Activated CD4-positive, alpha-beta T cell treated with anti-CD3 and anti-CD28 coated beads, Interleukin-2, amount 50 U/mL, for 1 hour (primary cell): ENCODE measurements at places on chromosomes 4 and X.
A peak's percentile ranks its signal among the peaks of the same experiment; 100 is the strongest.

- no peak for DNase-seq
Observed at GRCh38 chr4:161767116-161767515, 396.7 kb downstream of the FSTL5 start.

- DNase-seq: no peak
Observed at GRCh38 chr4:186392017-186392416, 126.0 kb downstream of the F11 start.

DNA sequence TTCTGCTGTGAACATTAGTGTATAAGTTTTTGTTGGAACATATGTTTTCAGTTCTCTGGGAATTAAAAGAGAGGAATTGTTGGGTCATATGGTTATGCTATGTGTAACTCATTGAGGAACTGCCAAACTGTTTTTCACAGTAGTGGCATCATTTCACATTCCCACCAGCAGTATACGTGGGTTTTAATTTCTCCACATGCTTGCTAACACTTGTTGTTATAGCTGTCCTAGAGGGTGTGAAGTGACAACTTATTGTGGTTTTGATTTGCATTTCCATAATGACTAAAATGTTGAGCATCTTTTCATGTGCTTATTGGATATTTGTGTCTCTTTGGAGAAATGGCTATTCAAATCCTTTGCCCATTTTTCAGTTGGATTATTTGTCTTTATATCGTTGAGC lies 13.7 kb downstream of the APELA start:
- DNase-seq: no peak

GRCh38 chr4:1574601-1575417 lies 109.3 kb downstream of the FAM53A start:
- no peak for DNase-seq

DNA sequence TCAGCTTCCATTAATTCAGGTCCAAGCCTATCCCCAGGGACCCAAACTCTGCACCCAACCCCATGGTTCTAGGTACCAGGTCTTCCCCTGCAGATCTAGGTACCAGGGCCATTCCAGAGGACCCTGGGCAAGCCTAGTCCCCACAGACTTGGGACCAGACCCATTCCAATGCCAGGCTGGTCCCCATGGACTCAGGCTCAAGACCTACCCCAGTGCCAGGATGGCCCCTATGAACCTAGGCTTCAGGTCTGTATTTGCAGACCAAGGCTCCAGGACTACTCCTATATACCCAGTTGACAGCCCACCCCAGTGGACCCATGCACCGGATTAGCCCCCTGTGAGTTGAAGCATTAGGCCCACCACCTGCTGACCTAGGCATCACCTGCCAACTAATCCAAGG lies 8.9 kb downstream of the MTHFD2L start:
- no peak for DNase-seq

GRCh38 chrX:96183843-96184242 lies 500.8 kb upstream of the DIAPH2 start:
- no peak for DNase-seq

GRCh38 chr4:168629566-168629965 lies 132.7 kb downstream of the PALLD start:
- DNase-seq: no peak

DNA sequence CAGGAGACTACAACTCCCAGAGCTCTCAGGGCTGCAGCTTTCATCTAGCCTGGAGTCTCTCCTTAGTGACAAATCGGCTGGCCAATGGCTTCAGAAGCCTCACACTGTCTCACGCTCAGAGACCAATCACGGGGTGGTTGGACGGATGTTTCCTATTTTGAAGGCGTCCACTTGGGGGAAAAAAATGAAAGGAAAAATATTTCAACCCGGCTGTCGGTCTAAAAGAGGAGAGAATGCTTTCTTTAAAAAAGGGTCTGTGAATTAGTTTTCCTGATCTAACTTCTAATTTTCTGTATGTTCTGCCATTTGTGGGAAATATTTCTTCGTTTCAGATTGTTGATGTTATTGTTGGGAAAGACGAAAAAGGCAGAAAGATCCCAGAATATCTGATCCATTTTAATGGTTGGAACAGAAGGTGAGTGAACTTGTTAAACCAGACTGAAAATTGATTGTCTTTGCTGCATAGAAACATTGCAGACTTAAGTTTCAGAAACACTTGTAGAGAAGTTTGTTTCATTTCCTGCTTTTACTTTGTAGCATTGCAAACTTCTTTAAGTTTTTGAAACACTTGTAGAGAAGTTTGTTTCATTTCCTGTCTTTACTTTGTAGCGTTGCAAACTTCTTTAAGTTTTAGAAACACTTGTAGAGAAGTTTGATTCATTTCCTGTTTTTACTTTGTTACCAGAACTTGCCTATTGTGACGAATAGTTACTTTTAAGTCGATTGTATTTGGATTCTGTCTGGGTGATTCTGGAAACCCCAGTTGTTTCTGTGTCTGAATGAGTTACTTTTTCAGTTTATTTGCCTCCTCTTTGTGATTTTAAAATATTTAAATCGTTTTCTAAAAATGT lies 1.6 kb downstream of the MSL3 start:
- DNase-seq: peak; percentile 61

GRCh38 chr4:43373201-43373600 lies 480.7 kb downstream of the GRXCR1 start:
- DNase-seq: no peak

DNA sequence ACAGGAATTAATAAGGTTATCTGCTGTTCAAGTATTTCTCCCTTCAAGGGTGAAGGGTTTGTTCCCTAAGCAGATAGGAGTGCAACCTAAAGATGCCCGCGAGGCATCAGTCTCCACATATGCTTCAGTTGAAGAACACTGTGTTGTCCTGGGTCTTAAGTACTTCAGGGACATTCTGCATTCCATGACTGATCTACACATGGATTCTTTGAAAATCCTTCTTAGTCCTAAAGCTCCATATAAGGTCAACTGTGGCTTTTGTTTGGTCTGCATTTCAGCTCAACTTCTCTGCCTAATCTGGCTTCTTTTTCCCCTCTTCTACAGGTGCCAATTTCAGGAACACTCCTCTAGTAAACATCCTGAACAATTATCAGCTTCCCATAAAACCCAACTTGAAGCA lies 21.8 kb upstream of the CTSO start:
- no peak for DNase-seq

DNA sequence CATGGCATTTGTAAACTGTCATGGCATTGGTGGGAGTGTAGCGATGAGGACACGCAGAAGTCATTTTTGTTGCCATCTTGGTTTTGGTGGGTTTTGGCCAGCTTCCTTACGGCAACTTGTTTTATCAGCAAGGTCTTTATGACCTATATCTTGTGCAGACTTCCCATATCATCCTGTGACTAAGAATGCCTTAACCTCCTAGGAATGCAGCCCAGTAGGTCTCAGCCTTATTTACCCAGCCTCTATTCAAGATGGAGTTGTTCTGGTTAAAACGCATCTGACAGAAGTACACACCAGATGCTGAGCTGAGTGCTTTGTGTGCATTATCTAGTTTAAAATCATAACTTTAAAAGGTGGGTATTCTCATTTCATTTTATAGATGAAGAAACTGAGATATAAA lies 268.8 kb upstream of the GALNT7 start:
- no peak for DNase-seq

GRCh38 chr4:10640561-10641201 lies 43.9 kb downstream of the CLNK start:
- no peak for DNase-seq

DNA sequence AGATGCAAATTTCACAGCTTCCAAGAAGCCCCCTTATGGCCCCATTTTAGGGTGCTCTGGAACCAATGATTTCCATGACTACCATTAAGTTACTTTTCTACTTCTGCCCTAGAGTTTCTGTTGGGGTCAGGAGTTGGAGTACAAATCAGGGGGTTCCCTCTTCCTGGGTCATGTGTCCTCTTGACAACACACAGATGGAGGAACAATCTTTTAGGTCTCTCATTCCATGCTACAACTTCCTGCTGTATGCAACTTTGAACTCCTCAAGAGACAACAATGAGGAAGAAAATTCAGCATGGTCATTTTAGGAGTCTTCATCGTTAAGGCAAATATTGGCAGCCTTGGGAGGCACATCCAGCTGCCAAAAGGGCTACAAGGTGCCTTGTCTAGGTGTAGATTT lies 79.7 kb downstream of the SEL1L3 start:
- DNase-seq: no peak

GRCh38 chrX:71212536-71212935 lies 10.5 kb upstream of the GJB1 start:
- DNase-seq: no peak

GRCh38 chrX:142637206-142637605 lies 388.5 kb upstream of the SPANXN4 start:
- no peak for DNase-seq

- DNase-seq: no peak
Observed at GRCh38 chr4:67131224-67131623, 414.1 kb downstream of the CENPC start.

GRCh38 chr4:168883513-168883912 lies 126.5 kb downstream of the CBR4 start:
- DNase-seq: no peak

- DNase-seq: no peak
Observed at GRCh38 chr4:6208416-6208815, 8.1 kb upstream of the JAKMIP1 start.

GRCh38 chrX:24306440-24306839 lies 7.4 kb downstream of the SUPT20HL2 start:
- no peak for DNase-seq

- DNase-seq: no peak
Observed at GRCh38 chr4:159178151-159178546, 75.3 kb downstream of the RAPGEF2 start.

GRCh38 chr4:86762649-86763048 lies 86.5 kb downstream of the SLC10A6 start:
- no peak for DNase-seq

GRCh38 chr4:126937846-126938422 lies 694.8 kb upstream of the INTU start:
- DNase-seq: no peak

- no peak for DNase-seq
Observed at GRCh38 chr4:185865901-185866328, 53.9 kb upstream of the SORBS2 start.

GRCh38 chrX:16882169-16882568 lies 12.0 kb upstream of the RBBP7 start:
- no peak for DNase-seq

GRCh38 chr4:105067946-105068345 lies 78.7 kb upstream of the TET2 start:
- DNase-seq: no peak

GRCh38 chr4:7073526-7074390 lies 5.9 kb upstream of the GRPEL1 start:
- DNase-seq: no peak

- no peak for DNase-seq
Observed at GRCh38 chr4:55866290-55866907, 13.0 kb downstream of the EXOC1 start.

- no peak for DNase-seq
Observed at GRCh38 chrX:153769158-153769864, 5.3 kb downstream of the PLXNB3 start.

DNA sequence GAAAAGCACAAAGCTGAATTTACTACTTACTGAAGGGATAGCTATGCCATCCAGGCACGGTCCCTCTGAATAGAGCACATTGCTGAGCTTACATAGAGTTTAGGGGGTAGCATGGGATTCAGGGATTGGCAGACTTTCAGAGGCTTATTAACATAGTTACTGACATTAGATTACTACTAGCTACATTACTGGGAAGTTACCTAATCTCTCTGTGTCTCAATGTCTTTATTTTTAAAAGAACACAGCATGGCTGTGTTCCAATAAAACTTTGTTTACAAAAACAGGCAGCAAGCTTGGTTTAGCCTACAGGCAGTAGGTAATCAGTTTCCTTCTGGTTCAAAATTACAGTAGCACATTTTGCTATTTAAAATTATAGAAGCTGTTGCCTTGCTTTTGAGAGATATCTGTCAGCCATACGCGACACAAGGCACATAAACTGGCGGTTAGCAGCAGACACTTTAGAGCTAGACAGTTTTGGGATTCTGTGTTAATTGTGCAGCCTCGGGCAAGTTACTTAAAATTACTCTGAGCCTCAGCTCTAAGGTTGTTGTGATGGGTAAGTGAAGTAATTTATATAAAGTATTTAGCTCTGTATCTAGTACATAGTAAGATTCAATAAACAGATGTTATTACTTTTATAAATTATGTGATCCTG lies 6.9 kb downstream of the KLHL8 start:
- DNase-seq: no peak

DNA sequence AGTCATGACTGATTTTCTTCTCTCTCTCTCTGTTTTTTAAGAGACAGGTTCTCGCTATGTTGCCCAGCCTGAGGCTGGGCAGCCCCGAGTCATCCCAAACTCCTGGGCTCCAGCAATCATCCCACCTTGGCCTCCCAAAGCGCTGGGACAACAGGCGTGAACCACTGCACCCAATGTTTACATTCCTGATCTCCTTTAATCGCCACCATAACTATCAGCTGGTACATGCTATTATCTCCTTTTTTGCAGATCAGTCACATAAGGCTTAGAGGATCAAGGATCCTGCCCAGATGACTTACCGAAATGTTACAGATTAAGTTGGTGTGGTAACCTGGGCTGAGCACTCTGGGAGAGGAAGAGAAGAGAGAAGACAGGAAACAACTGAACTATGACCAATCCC lies 1.5 kb upstream of the USP46 start:
- DNase-seq: no peak

DNA sequence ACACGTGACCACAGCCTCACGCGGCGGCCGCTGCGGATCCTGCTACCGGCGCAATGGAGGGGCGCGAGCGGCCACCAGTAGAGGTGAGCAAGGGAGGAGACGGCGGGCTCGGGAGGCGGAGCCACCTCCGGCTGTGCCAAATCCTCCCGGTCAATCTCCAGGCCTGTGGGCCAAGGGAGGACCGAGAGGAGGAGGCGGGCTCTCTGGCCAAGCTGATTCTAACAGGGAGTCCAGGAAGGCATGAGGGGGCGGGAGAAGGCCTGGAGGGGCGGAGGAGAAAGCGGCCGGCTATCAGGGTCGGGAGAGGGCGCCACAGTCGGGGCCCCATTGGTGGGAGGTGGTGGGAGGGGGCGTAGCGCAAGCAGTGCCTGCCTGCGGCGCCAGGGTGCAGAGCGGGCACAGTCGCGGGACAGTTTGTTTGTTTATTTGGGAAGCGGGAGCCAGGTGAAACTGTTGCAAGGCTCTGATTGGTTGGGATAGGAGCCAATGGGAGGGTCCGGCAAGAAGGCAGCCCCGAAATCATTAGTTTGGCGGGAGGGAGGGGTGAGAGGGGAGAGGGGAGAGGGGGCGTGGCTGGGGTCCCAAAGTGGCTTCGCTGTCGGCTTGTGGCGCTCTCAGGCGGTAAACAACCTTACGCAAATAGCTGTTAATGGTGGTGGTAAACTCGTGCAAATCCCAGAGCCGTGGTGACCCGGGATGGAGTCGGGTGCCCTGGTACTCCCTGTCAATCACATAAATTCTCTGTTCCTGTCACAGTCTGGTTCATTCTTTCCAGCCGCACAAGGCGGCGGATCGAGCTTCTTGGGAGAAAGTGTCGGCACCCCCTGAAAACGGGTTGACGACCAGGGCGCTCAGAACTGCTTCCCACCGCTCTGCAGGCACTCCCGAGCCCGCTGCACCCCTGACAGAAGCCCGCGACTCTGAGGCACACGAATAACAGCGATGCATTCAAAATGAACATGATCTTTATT lies at the start of gene IRS4:
IRS4 (minus strand) TSS at position 55 of the 971 bp plus-strand sequence.
- no peak for DNase-seq
